NCI-H1048 (cell line): ENCODE measurements at places on chromosomes 7 and 10.

- no peak for DNase-seq
These were observed 8.3 kb downstream of the ADD3 start for GRCh38 chr10:110016039-110016438.

- DNase-seq, result no peak
These were observed 127.9 kb upstream of the STK17A start for GRCh38 chr7:43454936-43455518.

- no peak for DNase-seq
These were observed 523.5 kb downstream of the PARD3 start for GRCh38 chr10:34291466-34292193.

GRCh38 chr10:128571745-128572144 is 445.5 kb upstream of the MKI67 start:
- no peak for DNase-seq

- no peak for DNase-seq
These were observed 26.8 kb downstream of the PRPF18 start for GRCh38 chr10:13613519-13613918.

DNA sequence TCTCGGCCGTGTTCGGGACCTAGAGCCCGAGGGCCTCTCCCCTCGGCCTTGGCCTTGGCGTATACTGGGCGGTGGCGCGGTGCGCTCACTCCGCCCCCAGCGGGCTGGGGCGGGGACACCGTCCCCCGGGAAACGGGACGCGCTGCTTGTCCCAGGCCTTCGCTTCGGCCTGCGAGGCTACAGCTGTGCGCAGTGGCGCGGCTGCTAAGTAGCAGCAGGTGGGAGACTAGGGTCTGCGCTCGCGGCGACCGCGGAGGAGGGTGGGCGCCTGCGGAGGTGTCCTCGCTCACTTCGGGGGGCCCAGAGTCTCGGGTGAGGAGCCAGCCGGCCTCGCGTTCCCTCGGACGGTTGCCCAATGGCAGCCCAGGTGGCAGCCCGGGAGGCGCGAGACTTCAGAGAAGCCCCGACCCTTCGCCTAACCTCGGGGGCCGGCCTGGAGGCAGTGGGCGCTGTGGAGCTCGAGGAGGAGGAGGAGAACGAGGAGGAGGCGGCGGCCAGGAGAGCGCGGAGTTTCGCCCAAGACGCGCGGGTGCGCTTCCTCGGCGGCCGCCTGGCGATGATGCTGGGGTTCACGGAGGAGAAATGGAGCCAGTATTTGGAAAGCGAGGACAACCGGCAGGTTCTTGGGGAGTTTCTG is at the start of gene DNAH11:
Gene DNAH11, plus strand, starts transcription at position 149 of the 637 bp plus-strand sequence. Its CDS starts 207 bp downstream, at position 356.
- DNase-seq, result no peak

DNA sequence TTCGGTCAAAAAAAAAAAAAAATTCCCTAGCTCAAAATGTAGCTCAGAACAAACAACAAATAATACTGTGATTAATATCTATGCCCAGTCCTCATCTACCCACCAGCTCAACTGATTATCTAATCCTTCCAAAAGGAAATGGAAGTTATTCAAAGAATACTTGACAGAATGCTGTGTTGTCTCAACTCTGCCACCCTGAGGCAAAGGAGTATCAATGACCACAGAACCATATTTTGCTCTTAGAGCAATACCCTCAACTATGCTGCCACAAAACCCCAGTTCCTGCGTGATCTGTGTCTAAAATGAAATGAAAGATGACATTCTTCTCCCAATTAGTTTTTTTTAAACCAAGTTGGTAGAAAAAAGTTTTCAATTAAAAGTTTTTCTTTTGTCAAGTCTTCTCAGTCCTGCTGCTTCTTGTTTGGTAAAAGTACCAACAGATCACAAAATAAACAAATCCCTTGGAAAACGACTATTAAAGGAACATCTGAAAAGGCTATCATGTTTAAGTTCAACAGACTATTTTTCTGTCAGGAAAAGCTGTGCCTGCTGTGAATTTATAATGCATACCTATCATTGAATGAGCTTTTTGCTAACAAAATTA is 21.6 kb downstream of the RBM28 start:
- DNase-seq, result no peak

GRCh38 chr10:91570220-91570619 is 62.7 kb downstream of the PPP1R3C start:
- DNase-seq, result no peak

DNA sequence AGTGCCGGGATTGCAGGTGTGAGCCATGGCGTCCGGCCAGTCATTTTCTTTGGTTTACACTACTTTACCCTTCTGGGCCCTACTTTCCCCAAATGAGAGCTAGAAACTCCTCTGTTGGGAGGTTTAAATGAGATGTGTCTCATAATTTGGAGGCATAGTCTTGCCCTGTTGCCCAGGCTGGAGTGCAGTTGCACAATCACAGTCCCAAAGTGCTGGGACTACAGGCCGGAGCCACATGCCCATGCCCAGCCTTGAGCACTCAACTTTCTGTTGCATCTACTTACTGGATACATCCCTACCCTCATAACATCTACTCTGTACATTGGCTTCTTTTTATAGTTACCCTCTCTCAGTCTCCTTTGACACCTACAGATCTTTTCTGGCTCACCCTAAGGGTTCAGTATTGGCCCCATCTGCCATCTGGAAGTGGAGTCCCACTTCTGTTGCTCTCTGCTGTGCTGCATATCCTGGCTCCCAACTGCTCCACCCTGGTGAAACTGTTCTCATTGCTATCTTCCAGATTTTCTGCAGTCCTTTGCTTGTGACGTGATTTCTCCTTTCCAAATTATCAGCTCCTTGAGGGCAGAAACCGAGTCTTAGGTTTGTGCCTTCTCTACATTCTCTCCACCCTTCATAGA is 8.4 kb downstream of the EIF4H start:
- no peak for DNase-seq
